ENCODE measurements at places on chromosomes 6 and 20.

- no peak for DNase-seq
Measured at GRCh38 chr6:399785-400534, 8.4 kb downstream of the IRF4 start.

DNA sequence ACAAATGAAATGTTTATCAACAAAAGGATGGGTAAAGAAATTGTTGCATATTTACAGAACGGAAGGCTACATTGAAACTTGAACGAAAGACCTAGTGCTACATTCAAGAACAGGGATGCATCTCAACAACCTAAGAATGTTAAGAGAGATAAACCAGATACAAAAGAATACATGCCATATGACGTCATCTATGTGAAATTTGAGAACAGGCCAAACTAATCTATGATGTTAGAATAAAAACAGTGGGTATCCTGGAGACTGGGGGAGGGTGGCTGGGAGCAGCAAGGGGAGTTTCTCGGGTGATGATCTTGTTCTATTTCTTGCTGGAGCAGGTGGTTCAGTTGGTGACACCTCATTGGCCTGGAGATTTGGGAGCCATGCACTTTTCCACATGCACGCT, 81.5 kb downstream of the SULF2 start:
- no peak for DNase-seq

- no peak for DNase-seq
Measured at GRCh38 chr20:43220612-43221011, 30.9 kb upstream of the PTPRT start.

DNA sequence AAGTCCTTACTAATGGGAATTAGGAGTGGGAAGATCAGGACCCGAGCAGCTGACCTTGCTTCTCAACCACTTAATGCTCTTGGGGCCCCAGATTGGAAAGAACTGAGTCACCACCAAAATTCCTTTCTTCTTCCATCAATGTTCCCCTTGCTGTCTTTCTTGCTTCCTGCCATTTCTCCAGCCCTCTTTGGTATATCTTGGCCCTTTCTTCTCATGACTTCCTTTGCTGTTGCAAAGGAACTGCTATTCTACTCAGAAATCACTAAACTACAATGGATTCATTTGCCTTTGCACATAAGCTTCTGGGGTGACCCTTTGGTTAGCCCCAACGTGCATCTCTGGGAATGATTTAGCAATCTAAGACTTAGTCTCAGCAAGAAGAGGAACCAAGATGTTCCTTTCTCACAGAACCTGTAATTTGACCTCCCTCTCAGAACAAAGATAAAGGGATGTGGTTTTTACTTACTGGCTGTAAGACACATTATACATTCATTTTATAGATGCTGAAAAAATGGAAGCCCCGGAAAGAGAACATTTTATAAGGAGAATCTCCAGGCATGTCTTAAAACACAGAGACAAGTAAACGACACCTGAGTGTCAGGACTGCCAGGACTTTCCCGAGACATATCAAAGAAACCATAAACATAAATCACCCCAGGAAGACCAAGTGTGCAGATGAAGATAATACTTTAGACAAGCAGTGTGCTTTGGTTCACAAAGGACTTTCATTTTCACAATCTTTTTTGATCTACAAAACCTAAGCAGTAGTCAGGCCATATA, 99.0 kb upstream of the TNFAIP3 start:
- DNase-seq = no peak

DNA sequence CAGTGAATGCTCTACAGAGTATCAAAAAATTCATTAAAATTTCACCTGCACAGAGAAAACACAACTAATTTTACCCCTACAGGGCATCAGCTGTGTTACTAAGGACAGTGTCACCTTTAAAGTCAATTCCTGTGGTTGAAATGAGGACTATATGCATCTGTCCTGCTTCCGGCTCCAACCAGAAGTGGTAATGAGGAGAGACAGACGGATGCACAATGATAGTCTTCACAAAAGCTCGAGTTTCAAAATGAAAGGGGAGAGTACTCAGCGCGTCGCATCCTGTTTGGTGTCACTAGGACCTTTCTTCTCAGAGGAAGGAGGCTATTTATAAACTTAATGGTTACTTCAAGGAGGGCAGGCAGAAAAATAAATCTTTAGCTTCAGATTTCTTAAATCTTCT, 86.5 kb downstream of the LYRM4 start:
- DNase-seq = no peak

- DNase-seq = no peak
Measured at GRCh38 chr6:89468998-89469397, 36.0 kb downstream of the ANKRD6 start.

- DNase-seq = no peak
Measured at GRCh38 chr6:29625337-29625930, 7.5 kb downstream of the GABBR1 start.

GRCh38 chr6:148898376-148899014, 151.7 kb downstream of the UST start:
- DNase-seq = no peak

DNA sequence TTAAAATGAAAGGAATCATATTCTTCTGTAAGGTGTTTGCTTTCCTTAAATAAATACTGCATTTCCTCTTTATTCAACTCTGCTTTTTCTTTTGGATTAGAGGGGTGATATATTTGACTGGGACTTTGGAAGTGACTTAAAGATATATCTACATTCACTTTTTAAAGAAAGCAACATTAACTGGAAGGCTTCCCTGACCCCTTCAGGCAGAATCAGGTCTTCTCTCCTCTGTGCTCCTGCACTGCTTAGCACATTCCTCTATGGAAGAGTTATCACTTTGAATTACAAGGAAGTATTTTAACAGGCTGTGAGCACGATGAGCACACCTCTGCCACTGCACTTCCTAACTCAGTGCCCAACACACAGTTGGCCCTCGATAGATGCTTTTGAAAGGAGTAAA, 59.2 kb upstream of the POU3F2 start:
- DNase-seq = no peak

DNA sequence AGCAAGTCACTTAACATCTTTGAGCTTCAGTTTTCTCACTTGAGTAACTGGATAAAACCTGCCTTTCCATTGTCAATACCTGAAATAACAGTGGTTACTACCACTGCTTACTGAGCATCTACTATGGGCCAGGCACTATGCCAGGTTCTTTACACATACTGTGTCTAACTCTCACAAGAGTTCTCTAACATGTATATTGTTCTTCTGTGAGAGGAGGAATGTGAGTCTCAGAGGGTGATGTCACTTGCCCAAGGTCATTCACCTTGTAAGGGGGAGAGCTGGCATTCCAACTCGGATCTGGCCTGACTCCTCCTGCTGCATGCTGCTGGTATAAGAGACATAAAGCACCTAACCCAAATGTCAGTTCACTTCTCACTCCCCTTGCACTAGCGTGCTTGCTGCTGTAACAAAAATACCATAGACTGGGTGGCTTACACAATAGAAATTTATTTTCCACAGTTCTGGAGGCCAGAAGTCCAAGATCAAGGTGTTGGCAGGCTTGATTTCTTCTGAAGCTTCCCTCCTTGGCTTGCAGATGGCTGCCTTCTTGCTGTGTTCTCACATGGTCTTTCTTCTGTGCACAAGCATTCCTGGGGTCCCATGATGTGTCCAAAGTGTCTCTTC, 21.9 kb upstream of the SGK2 start:
- DNase-seq = no peak

DNA sequence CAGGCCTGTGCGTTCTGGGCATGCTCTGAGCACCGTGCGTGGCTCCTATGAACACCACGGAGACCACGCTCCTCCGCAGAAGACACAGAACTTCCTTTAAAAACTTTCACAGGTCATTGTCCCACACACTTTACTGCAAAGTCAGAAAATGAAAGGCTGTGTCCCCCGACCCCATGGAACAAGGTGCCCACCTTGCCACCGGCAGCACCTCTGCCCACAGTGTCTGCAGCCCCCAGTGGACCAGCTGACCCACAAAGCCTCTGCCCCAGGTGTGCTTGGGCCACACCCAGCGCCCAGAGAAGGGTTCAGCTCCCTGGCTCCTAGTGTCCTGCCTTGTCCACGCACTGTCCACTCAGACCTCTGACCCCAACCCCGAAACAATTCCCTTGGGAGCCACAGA, 8.7 kb downstream of the TAF4 start:
- DNase-seq = no peak

DNA sequence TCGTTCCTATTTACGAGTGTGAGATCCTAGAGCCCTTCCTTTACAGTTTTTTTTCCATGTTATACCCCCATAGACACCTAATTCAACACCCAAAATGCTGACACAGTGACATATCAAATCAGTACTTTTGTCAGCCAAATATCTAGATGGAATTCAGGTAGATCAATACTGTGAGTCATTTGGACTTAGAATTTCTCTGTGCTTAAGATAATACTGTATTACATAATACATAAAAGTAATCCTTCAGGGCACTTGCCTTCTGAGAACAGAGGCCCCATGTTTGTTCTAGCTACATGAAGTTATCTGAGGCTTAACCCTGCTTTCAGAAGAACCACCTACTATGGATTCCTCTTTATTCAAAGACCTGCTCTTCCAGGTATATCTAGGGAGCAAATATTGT, 623.1 kb downstream of the PHF3 start:
- DNase-seq = no peak

GRCh38 chr6:104940893-104941728, 15.8 kb upstream of the LIN28B start:
- peak; percentile 20 for DNase-seq

GRCh38 chr6:45898941-45899682, 116.5 kb downstream of the CLIC5 start:
- no peak for DNase-seq

- no peak for DNase-seq
Measured at GRCh38 chr6:35605600-35605999, 83.1 kb downstream of the FKBP5 start.

DNA sequence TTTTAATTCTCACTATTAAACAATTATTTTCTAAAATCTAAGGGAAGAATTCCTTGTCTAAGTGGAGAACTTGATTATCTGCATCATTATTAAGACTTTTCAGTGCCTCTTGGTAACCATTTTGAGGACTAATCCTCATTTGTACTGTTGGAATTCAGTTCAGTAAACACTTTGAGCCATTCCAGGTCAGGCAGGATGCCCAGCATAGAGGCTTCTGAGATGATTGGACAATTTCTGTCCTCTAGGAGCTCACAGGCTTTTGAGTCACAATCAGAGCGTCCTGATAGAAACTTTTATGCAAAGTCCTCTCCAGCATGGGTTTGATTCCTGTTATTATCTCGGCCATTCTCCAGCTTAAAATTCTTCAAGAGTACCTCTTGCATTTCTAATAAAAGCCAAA, 1304.6 kb downstream of the EPHA7 start:
- DNase-seq = no peak

GRCh38 chr20:42610070-42610469, 579.6 kb downstream of the PTPRT start:
- DNase-seq = no peak

- no peak for DNase-seq
Measured at GRCh38 chr20:36306553-36307411, 643 bp downstream of the DLGAP4 start.

DNA sequence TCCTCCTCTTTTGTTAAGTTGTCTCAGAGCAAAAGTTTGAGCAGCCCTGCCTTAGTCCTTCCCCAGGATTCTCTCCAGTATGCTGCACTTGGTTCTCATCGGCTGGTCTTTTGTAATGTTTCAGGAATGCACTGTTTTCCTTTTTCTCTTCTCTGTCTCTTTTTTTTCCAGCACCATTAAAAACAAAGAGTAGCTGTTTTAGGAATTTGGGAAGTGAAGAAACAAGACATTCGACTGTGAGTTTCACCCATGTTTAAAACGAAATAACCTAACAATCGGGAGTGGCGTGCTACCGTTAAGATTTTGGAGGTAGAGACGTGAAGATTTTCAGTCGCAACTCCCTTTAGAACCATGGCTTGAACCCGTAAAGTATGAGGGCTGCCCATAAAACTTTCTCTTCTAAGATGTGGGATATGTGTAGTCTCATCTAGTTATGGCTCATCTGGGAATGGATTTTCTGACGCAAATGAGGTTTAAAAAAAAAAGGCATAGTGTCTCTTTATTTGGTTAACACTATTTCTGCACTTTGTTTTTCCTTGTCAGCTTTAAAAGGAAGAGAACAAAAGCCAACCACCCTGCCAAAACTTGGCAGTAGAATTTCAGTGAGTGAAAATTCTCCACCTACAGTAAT, 35.9 kb upstream of the RAB23 start:
- DNase-seq = no peak

GRCh38 chr6:112227411-112227810, 27.0 kb downstream of the LAMA4 start:
- DNase-seq = no peak

- no peak for DNase-seq
Measured at GRCh38 chr20:60453388-60454246, 495.4 kb downstream of the CDH26 start.

DNA sequence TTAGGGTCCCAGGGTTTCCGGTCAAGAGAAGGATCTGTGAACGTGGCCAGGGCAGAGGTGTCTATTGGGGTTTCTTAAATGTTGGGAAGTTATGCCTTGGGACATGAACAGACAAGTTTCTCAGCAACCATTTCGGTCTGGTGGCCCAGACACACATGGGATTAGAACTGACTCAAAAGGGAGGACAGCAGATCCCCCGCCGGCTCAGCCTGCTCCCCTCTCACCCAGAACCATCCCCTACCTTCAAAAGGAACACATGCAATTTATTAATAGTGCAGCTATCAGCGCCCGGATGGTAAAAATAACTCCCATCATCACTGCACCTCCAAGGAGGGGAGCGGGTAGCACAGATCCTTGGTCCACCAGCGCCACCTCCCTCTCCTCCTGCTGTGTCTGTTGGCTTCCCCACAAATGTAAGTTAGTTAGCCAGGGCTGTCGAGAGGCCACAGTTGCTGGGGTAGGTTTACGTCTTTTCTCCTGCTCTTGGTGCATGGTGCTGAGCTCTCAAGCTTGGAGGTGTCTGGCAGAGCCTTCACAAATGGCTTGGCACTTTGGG, 77.1 kb downstream of the TRAM2 start:
- no peak for DNase-seq

GRCh38 chr6:45690846-45691245, 313.1 kb upstream of the SUPT3H start:
- no peak for DNase-seq

Measured in stimulated activated CD4-positive, alpha-beta T cell treated with anti-CD3 and anti-CD28 coated beads, TNF-alpha, amount 100 ng/mL, for 1 hour (primary cell).